ENCODE measurements at places on chromosomes 13 and 19. TPM values are rescaled to one million over a fixed set of nuclear protein-coding genes. Genes with fewer than 3 reads are reported as not detected.

Gene OR7A5
- total RNA-seq: not detected

DNA sequence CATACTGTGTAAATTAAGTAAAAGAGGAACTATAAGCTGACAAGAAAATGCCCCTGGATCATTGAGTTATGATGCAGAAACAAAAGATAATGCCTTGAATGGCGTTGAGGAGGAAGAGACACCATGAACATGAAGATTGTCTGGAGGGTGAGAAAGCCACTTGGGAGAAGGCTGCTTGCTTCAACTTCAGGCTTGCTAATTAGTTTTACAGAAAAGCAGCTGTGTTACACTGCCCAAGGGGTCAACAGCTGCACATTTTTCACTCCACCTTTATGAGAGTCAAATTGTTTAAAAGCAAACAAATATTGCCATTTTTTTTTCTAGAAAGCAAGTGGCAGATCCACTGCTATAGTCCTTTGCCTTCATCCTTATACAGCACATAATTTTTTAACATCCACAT is 35.5 kb upstream of the KLF12 start:
- no peak overlapping the region for H3K27ac ChIP-seq
- H3K4me3 ChIP-seq: no peak overlapping the region
- no peaks in the 10 kb centered on the region for H3K4me1 ChIP-seq
- no peaks in the 10 kb centered on the region for H3K36me3 ChIP-seq
- peaks cover 8% of the 10 kb centered on the region for H3K27me3 ChIP-seq

GRCh38 chr13:111387026-111387871 is 66.8 kb downstream of the TEX29 start:
- peaks cover 10% of the 10 kb centered on the region for H3K27me3 ChIP-seq
- H3K4me1 ChIP-seq: peaks cover 14% of the 10 kb centered on the region
- no peaks in the 10 kb centered on the region for H3K36me3 ChIP-seq

Gene ATP4B
- not detected for total RNA-seq
